ENCODE measurements at places on chromosomes 2 and 18. TPM values are rescaled to one million over a fixed set of nuclear protein-coding genes. Genes with fewer than 3 reads are reported as not detected.
A peak's percentile ranks its signal among the peaks of the same experiment; 100 is the strongest.

The PROKR1 gene
- total RNA-seq, result not detected

- DNase-seq, result no peak
Measured at GRCh38 chr2:120354467-120354866, 8.5 kb downstream of the INHBB start.

GRCh38 chr2:205783872-205784499 is 101.7 kb downstream of the NRP2 start:
- DNase-seq, result no peak

DNA sequence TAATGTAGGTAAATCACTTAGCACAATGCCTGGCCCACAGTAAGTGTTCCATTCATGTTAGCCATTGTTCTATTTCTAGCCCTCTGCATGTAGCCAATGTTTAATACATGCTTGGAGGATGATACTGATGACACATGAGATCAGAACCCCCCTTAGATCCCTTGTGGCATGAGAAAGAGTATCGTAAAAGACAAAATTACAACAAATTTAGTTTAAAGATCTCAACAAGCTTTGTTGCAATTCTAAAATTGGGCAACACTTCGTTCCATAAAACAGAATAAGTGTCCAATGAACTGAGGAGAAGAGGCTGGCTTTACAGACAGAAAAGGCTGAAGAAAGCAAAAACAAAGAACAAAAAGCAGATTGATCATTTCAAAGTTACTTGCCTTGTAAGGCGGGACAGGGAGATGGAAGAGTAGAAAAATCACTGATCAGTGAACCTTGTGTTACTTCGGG is 148.7 kb upstream of the SLC1A4 start:
- no peak for DNase-seq

DNA sequence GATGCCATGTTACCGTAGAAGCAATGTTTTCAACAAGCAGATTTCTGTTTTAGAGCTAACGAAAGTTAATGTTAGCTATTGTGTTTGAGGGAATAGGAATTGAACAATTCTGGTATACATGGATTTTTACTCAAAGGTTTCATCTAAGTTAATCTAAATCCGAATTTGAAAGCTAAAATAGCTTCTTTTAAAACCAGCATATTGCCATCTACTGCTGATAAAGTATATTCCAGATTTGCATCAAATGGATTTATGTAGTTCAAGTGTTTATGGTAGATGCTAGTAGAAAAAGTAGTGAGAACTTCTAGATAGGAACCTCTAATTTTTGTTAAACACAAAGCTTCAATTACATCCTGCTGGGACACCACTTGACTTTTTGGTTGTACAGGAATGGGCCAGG is 1569.5 kb upstream of the NXPH2 start:
- DNase-seq, result no peak

GRCh38 chr2:88713408-88713807 is 21.9 kb downstream of the RPIA start:
- DNase-seq, result no peak

DNA sequence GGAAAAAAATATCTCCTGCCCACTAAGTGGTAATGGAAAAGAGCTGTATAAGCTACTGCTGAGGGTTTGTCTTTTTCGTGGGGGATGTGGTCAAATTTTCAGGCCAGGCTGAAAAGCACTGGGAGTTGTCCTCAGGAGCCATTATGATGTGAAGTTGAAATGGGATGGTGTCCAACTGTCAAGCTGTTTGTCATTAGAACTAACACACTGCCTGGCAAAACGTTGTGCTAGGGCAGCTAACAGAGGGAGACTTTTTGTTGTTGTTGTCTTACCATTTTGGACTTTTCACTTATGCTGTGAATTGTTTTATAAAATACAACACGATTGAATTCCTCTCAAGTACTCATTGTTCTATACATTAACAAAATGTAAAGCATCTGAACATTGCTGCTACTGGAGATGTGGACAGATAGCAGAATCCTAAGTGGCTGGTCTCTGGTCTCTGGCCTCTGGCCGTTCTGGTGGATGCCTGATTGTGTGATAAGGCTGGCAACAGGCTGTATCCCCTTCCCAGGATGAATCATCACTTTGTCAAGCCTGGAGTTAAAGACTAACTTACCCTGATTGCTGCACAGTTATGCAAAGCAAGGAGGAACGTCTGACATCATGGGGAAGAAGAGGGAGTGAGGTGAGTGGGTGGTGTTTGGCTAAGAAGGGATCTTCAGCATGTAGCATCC is 2.3 kb downstream of the MYO1B start:
- DNase-seq, result no peak

DNA sequence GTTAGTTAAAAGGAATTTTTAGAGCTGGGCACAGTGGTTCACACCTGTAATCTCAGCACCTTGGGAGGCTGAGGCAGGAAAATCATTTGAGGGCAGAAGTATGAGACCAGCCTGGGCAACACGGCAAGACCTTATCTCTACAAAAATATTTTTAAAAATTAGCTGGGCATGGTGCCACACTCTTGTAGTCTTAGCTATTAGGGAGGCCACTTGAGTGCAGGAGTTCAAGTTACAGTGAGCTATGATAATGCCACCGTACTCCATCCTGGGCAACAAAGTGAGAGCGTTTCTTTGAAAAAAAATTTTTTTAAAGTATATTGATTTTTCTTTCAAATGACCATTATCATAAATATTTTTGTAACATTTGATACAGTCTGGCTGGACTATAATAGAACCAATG is 93.6 kb upstream of the FAM117B start:
- no peak for DNase-seq

- DNase-seq, result peak; percentile 36
Measured at GRCh38 chr2:231297108-231297908, 98.2 kb upstream of the B3GNT7 start.

Data from GM12878 (cell line).